Prostate gland (tissue), 2 donors: ENCODE measurements at places on chromosomes 6 and 20.

GRCh38 chr6:144350528-144350880, 65.4 kb downstream of the UTRN start:
- DNase-seq, result no peak
- no peak overlapping the region for H3K4me3 ChIP-seq
- H3K27ac ChIP-seq, result no peak overlapping the region
- H3K4me1 ChIP-seq, result peaks cover 7% of the 10 kb centered on the region

DNA sequence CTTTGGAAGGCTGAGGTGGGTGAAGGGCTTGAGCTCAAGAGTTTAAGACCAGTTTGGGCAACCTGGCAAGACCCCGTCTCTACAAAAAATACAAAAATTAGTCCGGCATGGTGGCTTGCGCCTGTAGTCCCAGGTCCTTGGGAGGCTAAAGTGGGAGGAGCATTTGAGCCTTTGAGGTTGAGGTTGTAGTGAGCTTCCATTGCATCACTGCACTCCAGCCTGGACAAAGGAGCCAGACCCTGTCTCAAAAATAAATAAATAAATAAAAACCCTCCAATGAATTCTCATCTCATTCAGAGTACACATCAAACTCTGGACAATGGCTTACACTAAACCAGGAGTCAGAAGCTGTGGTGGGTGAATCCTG, 31.8 kb downstream of the B4GALT5 start:
- H3K36me3 ChIP-seq, result no peaks in the 10 kb centered on the region
- H3K4me3 ChIP-seq, result no peak overlapping the region
- H3K4me1 ChIP-seq, result no peaks in the 10 kb centered on the region
- H3K27ac ChIP-seq, result no peak overlapping the region

GRCh38 chr6:128350416-128351254, 169.8 kb downstream of the PTPRK start:
- no peak overlapping the region for H3K4me3 ChIP-seq
- H3K36me3 ChIP-seq, result no peaks in the 10 kb centered on the region
- DNase-seq, result no peak
- H3K27ac ChIP-seq, result no peak overlapping the region
- no peaks in the 10 kb centered on the region for H3K4me1 ChIP-seq

GRCh38 chr20:2840967-2841531, 504 bp downstream of the VPS16 start:
- peak overlapping the region; percentile 70 for H3K4me3 ChIP-seq
- H3K4me1 ChIP-seq, result peaks cover 3% of the 10 kb centered on the region
- peak overlapping the region; percentile 90 for H3K27ac ChIP-seq
- H3K27me3 ChIP-seq, result no peaks in the 10 kb centered on the region
- H3K36me3 ChIP-seq, result no peaks in the 10 kb centered on the region

DNA sequence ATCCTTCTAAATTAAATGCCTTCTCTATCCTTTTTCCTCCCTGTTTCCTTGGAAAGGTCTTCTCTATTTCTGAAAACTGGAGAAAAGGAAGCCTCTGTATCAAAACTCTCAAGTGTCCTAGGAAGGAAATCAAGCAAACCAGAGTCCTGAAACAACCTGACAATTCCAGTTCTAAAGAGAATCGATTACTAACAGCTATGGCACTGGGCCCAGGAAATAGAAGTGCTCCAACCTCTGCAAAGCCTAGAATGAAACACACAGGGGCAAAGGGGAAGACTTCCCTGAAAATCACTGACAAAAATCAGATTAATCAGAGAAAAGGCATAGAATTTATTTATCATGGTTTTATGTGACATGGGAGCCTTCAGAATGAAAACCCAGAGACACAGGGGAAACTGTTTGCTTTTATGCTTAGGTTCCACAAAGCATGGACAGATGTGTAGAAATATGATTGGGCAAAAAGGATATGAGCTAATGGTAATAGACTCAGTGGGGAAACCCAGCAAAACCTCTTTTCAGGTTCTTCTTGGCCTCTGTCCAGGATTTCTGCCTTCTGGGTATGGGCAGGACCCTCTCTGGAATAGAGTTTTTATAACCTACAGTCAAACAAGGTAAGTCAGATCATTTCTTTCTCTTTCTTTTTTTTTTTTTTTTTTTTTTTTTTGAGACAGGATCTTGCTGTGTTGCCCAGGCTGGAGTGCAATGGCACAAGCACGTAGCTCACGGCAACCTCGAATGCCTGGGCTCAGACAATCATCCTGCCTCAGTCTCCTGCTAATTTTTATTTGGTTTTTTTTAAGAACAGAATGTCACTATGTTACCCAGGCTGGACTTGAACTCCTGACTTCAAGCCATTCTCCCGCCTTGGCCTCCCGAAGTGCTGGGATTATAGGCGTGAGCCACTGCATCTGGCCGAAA, 91.7 kb downstream of the CD24 start:
- peak overlapping the region; percentile 19 for H3K27ac ChIP-seq
- no peaks in the 10 kb centered on the region for H3K27me3 ChIP-seq
- DNase-seq, result no peak
- no peak overlapping the region for H3K4me3 ChIP-seq
- H3K36me3 ChIP-seq, result no peaks in the 10 kb centered on the region

GRCh38 chr6:20932284-20932683, 398.0 kb downstream of the CDKAL1 start:
- H3K27me3 ChIP-seq, result no peaks in the 10 kb centered on the region
- H3K4me3 ChIP-seq, result no peak overlapping the region
- no peak for DNase-seq
- H3K36me3 ChIP-seq, result no peaks in the 10 kb centered on the region
- H3K4me1 ChIP-seq, result no peaks in the 10 kb centered on the region

- H3K4me1 ChIP-seq, result no peaks in the 10 kb centered on the region
- H3K27me3 ChIP-seq, result no peaks in the 10 kb centered on the region
- no peak overlapping the region for H3K4me3 ChIP-seq
- no peak overlapping the region for H3K27ac ChIP-seq
These were observed 880.9 kb downstream of the PRIM2 start for GRCh38 chr6:58198301-58198700.

GRCh38 chr20:52899041-52899608, 73.0 kb upstream of the TSHZ2 start:
- no peaks in the 10 kb centered on the region for H3K4me1 ChIP-seq
- H3K27ac ChIP-seq, result no peak overlapping the region
- no peaks in the 10 kb centered on the region for H3K36me3 ChIP-seq
- no peak for DNase-seq

GRCh38 chr20:32052090-32052777, at the start of gene HCK:
HCK (plus strand) TSS chr20:32052242.
- H3K4me3 ChIP-seq, result peak within 1 kb of the TSS; percentile 21
- no peaks in the 10 kb centered on the region for H3K36me3 ChIP-seq
- no peaks in the 10 kb centered on the region for H3K4me1 ChIP-seq
- DNase-seq, result no peak
- H3K27ac ChIP-seq, result no peak within 1 kb of the TSS
- peaks cover 5% of the 10 kb centered on the region for H3K27me3 ChIP-seq

GRCh38 chr6:55034752-55035151, 139.6 kb upstream of the HCRTR2 start:
- H3K4me1 ChIP-seq, result no peaks in the 10 kb centered on the region
- no peaks in the 10 kb centered on the region for H3K27me3 ChIP-seq
- DNase-seq, result no peak
- no peak overlapping the region for H3K27ac ChIP-seq
- H3K4me3 ChIP-seq, result no peak overlapping the region
- H3K36me3 ChIP-seq, result no peaks in the 10 kb centered on the region

- no peaks in the 10 kb centered on the region for H3K27me3 ChIP-seq
- no peaks in the 10 kb centered on the region for H3K36me3 ChIP-seq
- no peak overlapping the region for H3K27ac ChIP-seq
- no peak overlapping the region for H3K4me3 ChIP-seq
These were observed 51.5 kb upstream of the NNAT start for GRCh38 chr20:37469531-37469930.

GRCh38 chr6:75094614-75095200, 111.1 kb downstream of the COL12A1 start:
- no peaks in the 10 kb centered on the region for H3K4me1 ChIP-seq
- no peak overlapping the region for H3K4me3 ChIP-seq
- no peaks in the 10 kb centered on the region for H3K27me3 ChIP-seq
- no peaks in the 10 kb centered on the region for H3K36me3 ChIP-seq
- no peak overlapping the region for H3K27ac ChIP-seq
- no peak for DNase-seq

GRCh38 chr6:23637296-23637695, 488.7 kb upstream of the NRSN1 start:
- H3K27me3 ChIP-seq, result no peaks in the 10 kb centered on the region
- H3K4me1 ChIP-seq, result no peaks in the 10 kb centered on the region
- H3K27ac ChIP-seq, result no peak overlapping the region

DNA sequence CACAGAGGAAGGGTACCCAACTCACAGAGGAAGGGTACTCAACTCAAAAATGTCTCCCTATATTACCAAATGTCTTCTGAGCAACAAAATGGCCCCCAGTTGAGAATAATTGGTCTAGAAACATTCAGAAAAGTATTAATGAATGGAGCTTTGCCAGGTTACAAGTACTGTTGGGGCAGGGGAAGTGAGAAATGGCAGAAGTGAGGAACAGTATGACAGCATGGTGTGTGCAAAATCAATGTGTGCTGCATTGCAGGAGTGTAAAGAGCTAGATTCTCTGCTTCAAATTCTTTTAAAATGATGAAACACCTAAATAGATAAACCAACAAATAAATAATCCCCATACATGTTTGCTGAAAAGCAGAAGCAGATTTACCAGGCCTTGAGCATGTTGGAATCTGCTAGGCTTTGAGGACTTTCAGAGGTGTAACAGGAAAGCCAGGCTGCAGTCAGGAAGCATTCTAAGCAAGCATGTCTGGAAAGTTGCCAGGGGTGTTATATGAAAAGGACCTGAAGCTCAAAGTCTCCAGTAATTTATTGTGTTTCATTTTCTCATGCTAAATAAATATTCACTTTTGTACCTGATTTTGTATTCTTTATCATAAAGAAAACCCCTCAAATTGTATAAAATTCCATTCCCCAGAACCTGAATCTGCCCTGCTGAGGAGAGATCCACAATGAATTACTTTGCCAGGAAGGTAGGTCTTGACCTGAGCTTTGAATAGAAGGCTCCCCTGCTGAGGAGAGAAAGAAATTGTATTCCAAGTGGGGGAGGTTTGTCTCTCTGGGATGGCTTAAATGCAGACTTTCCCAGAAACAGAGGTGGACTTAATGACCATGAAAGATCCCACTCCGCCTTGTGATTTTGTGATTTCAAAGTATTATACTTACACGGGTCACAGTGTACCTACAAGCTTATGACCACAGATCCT, 265.0 kb upstream of the MARCKS start:
- H3K4me1 ChIP-seq, result peaks cover 2% of the 10 kb centered on the region

GRCh38 chr20:64039293-64040160, 3.5 kb downstream of the C20orf204 start:
- H3K36me3 ChIP-seq, result no peaks in the 10 kb centered on the region
- H3K4me3 ChIP-seq, result peak overlapping the region; percentile 28
- H3K27ac ChIP-seq, result peak overlapping the region; percentile 51
- H3K4me1 ChIP-seq, result peaks cover 3% of the 10 kb centered on the region
- H3K27me3 ChIP-seq, result no peaks in the 10 kb centered on the region

DNA sequence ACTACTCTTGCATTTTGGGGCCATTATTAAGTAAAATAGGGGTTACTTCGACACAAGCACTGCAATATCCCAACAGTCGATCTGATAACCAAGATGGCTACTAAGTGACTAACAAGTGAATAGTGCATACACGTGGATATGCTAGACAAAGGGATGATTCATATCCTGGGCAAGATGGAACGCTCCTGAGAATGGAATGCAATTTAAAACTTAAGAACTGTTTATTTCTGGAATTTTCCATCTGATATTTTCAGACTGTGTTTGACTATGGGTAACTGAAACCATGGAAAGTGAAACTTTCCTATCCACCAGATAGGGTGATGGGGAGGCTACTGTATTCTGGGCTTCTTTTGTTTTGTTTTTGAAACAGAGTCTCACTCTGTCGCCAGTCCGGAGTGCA, 66.5 kb downstream of the ILRUN start:
- H3K4me1 ChIP-seq, result no peaks in the 10 kb centered on the region
- H3K27me3 ChIP-seq, result no peaks in the 10 kb centered on the region
- H3K36me3 ChIP-seq, result no peaks in the 10 kb centered on the region
- H3K27ac ChIP-seq, result no peak overlapping the region
- DNase-seq, result no peak
